MCF 10A (cell line): ENCODE measurements at places on chromosomes 5 and 9. TPM values are rescaled to one million over a fixed set of nuclear protein-coding genes. Genes with fewer than 3 reads are reported as not detected.

GRCh38 chr9:77523891-77524290, 124.2 kb downstream of the GNA14 start:
- DNase-seq = no peak

GRCh38 chr9:93368437-93368836, 83.0 kb upstream of the FAM120A start:
- no peak for DNase-seq

DNA sequence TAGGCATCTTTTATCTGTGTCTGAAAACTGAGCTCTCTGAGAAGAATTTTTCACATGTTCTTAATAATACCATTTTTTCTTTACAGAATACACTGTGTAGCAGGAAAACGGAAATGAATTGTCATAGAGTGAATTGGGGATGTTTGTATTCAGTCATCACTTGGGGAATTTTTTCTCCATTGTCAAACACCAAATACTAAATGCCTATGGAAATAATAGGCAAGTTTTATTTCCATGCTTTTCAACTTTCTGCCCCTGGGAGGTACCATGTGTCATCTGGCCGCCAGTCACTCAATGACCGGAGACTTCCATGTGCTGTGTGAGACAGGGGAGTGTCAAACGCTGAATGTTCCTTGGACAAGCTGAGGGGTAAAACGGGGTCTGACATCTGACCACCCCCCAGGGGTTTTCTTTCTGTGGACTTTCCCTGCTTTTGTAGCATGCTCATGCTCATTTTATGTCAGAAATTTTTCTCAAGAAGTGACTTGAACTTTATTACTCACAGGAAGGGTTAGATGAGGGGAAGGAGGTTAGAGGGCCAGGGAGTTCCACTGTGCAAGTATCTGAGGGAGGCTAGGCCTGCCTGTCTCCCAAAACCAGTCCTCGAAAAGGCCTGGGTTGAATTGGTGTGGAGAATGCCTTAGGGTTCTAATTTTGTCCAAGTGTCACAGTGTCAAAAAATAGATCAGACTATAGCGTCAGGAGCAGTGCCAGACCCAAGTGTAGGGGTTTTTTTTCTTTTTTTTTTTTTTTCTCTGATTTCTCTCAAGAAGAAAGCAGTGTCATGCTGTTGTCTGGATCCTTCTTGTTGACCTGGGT, 438.6 kb downstream of the AGTPBP1 start:
- no peak for DNase-seq

- DNase-seq = no peak
These were observed 194.1 kb upstream of the PTPRD start for GRCh38 chr9:10806868-10807267.

- DNase-seq = no peak
These were observed 2.8 kb downstream of the MYO10 start for GRCh38 chr5:16933337-16933736.

- no peak for DNase-seq
These were observed 3.6 kb upstream of the DPH7 start for GRCh38 chr9:137582286-137582860.

DNA sequence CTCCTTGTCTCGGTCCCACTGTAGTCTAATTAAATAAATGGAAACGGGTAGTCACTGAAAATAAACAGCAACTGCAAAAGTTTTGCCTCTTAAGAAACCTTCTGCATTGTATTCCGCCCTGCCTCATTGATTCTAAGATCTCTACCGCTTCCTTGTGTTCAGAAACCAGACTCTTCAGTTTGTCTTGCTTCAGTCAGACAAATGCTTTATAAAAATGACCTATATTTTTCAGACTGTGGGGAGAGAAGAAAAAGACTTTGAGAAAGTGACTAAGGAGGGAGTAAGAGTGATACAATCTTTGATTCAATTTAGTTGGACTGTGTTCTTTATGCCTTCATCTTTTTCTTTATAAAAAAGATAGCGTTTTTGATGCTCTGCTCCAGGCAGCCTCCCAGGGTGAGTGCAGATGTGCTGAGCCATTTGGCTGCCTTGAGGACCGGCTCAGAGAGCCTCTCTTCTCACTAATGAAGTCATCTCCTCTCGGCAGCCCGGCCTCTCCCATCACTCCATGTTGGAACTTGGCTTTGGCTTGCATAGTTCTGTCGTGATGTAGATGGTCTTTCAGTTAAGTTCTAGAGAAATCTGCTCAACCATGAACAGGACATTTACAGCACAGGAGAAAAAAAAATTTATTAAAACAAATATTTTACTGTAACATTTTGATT, 4.0 kb upstream of the VCAN start:
- no peak for DNase-seq

GRCh38 chr5:142737179-142737578, 33.0 kb upstream of the ARHGAP26 start:
- no peak for DNase-seq

DNA sequence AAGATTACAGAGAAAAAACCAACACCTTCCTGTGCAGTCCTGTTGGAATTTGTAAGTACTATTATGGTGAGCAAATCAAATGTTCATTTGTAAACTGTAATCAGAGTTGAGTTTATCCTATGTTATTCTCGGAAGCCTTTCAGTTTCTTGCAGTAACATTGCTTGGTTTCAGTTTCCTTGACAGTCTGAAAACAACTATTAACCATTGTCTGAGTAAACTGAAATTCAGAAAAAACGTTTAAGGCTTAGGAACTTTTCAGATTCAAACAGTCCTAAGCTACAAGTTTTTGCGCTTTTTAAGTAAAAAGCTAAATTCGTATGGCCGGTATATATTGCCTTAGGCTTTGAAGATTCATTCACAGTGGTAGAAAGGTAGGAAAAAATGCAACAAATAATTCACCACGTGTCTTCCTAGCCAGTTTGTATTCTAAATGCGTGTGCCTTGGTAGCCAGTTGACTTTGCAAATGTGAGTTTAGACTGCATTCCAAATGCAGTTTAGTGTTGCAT, 2.5 kb downstream of the GPBP1 start:
- DNase-seq = peak; percentile 36

- no peak for DNase-seq
These were observed 7.8 kb upstream of the MRNIP start for GRCh38 chr5:179866241-179867078.

- DNase-seq = peak; percentile 66
These were observed 84.3 kb upstream of the BRINP1 start for GRCh38 chr9:119453490-119453911.

DNA sequence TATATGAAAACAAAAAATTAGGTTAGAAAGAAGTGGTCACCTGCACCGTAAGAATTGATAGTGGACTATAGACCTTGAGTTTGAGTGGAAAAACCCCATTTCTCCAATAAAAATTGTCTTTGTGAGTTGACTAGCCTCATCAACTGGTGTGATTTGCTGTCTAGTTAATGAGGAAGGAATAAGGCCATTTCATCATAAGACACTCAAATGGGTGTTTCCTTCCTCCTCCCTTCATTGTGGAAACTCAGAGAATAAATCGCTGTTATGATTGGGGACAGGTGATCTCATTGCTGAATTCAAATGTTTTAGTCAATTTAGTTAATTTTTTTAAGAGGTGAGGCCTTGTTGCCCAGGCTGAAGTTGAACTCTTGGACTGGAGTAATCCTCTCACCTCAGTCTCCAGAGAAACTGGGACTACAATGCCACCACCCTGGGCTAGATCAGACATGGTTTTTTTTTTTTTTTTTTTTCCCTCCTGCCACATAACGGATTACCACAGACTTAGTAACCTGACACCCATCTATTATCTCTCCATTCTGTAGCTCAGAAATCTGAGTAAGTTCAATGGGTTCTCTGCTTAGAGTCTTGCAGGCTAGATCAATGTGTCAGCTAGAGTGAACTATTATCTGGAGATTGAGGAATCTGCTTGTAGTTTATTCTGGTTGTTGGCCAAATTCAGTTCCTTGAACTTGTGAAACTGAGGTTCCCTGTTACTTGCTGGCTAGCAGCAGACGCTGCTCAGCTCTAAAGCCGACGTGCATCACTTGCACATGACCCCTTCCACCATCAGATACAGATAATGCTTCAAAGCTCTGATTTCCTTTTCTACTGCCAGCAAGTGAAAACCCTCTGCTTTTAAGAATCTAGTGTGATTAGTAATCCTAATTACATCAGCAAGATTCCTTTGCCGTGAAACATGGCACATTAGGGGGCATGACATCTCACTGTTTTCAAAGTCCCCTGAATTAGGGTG, 663.8 kb upstream of the CDH9 start:
- DNase-seq = peak; percentile 46

DNA sequence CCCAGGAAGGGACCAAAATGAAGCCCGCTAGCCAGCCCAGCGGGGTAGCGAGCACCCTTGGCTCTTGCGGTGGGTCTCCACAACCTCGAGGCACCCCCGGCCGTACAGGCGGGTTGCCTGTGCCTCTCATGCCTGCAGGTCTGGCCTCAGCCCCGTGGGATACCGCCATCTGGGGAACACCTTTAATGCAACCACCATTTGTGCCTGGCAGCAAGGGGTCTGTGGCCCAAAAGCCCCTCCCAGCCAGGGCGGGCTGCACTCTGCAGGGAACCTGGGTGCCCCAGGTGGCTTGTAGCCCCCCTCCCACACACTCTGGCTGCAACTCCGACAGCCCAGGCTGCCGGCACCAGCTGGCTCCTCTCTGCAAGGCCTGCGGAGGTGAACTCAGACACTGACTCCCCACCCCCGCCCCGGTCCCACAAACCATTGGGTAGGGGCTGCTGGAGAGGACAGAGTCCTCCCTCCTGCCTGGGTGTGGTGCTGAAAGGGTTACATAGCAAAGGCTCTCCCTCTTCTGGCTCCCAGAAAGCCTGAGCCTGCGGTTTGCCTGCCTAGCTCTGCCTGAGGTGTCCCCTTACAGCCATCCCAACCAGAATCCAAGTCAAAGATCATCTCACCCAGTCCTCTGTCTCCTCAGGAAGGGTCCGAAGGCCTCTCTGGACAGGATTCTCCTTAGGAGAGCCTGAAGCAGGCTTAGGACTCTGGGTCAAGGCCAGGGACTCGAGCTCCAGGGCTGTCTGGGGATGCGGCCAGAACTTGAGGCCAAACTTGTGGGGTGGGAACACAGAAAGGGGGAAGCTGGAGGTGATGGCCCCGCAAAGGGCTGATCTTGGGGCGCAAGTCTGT, 109.4 kb downstream of the PSD2 start:
- no peak for DNase-seq

PCDHA3 gene
- not detected in 2 replicates for total RNA-seq

DBH gene
- total RNA-seq = not detected in 2 replicates

IFNK gene
- not detected in 2 replicates for total RNA-seq

CDX1 gene
- total RNA-seq = not detected in 2 replicates

PIP5KL1 gene
- total RNA-seq = 4.0 and 5.7 TPM in 2 replicates

LECT2 gene
- total RNA-seq = not detected in 2 replicates

ZNF454 gene
- total RNA-seq = not detected in 2 replicates
